ENCODE measurements at places on chromosomes 5 and 9.

DNA sequence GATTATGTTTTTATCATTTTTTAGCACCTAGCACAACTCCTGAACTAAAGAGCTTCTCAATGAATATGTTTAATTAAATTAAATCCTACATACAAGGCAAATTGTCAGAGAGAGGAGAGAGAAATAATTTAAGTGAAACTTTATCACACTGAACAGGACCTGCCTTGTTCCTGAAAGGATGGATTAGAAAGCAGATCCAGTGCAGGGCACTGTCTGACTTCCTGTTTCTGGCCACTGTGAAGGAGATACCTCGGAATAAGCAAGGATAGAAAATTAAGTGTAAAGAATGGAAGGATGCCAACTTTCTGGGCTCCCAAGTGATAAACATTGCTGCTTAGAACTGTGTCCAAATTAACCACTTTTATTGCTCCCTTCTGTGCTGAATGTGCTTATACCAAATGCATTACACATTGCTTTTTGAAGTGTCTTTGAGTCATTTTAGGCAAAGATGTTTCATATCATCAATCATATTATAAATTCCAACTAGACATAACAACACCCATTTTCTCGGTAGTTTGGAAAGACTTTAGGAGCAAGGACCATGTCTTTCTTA is 89.1 kb upstream of the SPDL1 start:
- DNase-seq = no peak

DNA sequence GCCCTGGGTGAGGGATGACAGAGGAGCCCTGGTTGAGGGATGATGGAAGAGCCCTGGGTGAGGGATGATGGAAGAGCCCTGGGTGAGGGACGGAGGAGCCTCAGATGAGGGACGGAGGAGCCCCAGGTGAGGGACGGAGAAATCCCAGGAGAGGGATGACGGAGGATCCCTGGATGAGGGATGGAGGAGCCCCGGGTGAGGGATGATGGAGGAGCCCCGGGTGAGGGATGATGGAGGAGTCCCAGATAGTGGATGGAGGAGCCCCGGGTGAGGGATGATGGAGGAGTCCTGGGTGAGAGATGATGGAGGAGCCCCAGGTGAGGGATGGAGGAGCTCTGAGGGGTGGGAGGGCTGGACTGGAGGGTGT is 10.9 kb downstream of the PHF2 start:
- no peak for DNase-seq

- DNase-seq = no peak
Measured at GRCh38 chr5:160105686-160106360, 13.4 kb downstream of the PWWP2A start.

- no peak for DNase-seq
Measured at GRCh38 chr5:127002390-127002789, 28.0 kb downstream of the MARCHF3 start.

DNA sequence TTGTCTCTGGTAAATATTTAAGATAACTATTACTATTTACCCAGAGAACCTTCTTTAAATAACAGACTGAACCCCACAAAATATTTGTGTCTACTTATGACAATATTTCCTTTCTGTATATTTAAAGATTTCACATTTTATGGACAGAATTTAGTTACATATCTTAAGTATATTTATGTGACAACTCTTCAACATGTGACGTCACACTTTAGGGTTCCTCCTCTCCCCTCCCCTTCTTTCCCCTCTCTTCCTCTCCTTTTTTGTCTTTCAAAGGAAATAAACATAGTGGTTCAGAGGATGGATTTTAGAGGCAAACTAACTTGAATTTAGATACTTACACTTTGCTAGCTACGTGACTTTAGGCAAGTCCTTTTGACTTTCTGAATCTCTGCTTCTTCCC is 655.6 kb upstream of the NUDT12 start:
- no peak for DNase-seq

DNA sequence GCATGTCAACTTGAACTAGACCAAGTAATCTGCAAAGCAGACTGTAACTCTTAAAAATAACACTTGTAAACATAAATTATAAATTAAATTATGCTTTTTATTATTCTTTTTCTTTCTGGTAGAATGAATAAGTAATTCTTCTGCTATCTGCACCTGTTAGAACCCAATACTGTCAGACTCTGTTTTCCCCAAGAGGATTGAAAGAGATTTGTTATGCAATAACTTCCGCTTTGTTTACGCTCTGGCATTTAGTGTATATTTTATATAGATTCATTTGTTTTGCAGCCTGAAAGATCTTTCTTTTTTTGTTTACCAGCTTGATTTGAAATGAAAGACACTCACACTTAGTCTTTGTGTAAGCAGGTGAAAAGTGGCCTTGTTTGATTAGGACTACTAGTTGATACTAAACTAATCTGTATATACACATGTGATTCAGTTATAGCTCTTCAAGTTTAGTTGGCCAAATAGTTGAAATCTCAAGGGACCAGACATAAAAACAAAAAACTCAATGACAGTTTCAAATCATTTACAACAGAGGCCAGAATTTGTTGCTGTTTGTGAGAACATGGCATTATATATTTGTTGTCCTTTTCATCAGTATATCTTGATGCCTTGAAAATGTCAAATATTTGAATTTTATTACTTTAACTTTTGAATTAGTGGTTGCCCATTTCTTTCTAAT is 155.8 kb downstream of the PBX3 start:
- DNase-seq = no peak

- DNase-seq = no peak
Measured at GRCh38 chr9:118829334-118829733, 539.9 kb downstream of the BRINP1 start.

- DNase-seq = no peak
Measured at GRCh38 chr5:41951224-41951623, 26.1 kb downstream of the FBXO4 start.

- DNase-seq = no peak
Measured at GRCh38 chr5:172594867-172595466, 46.1 kb upstream of the NEURL1B start.

DNA sequence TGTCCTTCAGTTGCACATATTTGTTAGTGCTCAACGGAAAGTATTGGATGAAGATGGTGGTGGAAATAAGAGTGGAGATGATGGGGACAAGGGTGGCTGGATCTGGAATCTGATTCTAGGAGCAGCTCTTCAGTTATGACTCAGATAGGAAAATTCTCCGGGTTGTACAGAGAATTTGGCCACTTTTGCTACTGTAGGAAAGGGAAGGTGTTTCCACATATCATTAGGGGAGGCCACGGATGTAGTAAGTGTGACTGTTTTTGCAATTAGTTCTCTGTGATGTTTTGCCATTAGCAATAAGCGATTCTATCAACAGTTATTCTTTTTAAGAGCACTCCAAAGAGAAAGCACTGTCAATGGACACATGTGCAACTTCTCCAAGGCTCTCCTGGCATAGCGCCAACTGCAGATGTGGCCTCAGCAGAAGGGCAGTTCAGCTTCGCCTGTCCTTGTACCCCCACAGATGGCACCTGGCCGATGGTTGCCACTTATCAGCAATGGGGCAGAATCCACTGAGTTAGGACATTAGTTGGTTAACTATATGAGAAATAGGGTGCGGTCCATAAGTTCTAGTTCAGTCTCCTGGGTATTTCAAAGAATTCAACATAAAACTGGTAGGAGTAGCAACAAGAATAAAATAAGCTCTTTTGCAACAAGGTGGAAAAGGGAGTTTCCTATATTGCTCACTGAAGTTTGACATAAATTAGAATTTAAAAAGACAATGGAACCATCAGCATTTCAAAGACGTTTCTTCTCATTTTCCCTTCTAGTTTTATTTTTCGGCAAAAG is 96.3 kb downstream of the ARSB start:
- DNase-seq = no peak

GRCh38 chr9:114096866-114097612 is 2.1 kb downstream of the KIF12 start:
- DNase-seq = no peak

DNA sequence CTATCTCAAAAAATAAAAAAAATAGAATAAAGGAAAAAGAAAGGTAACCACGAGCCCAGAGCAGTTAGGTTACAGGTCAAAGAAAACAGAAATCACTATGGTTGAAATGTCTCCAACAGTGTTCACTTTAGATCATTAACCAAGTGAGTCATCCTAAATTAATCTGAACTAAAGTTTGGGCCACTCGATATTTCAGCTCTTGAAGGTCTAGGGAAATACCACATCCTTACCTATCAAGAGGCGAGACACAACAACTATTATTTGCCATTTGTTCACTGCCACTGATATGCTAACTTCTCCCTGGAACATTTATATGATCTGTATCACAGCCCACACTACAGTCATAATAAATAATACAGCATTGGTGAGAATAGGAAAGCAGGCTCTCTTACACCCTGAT is 111.3 kb upstream of the NR5A1 start:
- DNase-seq = no peak

DNA sequence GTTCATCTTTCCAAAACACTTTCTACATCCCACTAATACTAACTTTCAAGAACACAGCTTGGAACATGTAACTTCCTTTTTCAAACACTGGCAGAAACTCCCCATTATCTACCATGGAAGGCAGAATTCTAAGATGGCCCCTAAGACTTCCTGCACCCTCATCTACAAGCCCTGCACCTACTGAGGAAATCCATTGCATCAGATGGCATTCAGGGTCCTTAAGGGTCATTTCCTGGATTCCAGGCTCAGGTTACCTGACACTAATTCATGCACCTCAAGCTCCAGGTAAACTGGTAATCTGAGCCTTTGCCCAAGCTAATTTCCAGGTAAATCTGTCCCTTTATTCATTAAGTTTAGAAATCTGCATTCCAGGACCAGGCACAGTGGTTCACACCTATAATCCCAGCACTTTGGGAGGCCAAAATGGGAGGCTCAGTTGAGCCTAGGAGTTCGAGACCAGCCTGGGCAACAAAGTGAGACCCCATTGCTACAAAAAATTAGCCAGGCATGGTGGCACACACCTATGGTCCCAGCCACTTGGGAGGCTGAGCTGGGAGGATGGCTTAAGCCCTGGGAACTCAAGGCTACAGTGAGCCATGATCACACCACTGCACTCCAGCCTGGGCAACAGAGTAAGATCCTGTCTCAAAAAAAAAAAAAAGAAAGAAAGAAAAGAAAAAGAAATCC is 91.6 kb downstream of the NFIB start:
- no peak for DNase-seq

GRCh38 chr5:132267166-132267739 is 9.8 kb downstream of the PDLIM4 start:
- no peak for DNase-seq

DNA sequence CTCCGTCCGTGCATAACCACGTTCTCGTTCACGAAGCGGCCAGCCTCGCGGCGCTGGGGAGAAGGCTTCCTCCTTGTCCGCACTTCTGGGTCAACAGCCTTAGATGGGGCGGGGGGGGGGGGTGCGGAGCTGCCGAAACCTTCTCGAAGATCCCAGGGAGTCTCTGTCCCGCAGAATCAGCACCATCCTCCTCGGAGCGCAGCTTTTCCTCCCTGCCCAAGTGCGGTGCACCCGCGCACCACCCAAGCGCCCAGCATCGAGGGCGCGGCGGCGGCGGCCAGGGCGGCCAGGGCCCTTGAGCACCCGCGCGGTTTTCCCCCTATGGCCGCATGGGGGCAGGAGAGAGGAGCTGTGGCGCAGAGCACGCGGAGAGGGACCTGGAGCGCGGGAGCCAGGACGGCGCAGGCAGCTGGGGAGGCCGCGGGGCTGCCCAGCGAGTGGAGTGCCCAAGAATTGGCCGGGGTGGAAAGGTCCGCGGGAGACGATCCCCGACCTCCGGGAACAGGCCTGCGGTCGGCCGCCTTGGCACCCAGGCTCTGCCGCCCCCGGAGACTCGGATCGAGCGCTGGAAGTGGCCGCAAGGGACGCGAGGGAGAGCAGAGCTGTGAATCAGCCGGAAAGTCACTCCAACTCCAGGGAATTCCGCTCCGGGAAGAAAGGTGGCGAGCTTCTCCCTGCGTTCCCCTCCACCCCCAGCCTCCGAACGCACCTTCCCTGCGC is 43.1 kb downstream of the TMEM174 start:
- no peak for DNase-seq

DNA sequence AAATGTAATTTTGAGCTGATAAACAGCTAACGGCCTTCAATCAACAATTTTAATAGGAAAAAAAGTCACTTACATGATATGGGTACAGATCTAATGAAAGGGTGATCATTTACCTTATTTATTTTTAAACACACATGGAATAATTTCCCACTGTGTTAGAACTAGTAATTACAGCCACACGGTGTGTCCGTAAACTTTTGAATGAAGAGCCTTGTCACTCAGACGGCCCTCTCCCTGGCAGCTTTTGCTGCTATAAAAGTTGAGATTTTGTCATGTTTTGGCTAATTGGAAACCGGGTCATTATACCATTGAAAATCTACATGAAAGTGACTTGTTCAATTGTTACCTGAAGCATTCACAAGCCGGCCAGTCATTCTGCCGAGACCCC is 15.7 kb downstream of the CFAP77 start:
- DNase-seq = no peak

- no peak for DNase-seq
Measured at GRCh38 chr5:6656680-6657079, 23.4 kb downstream of the SRD5A1 start.

- DNase-seq = no peak
Measured at GRCh38 chr9:117462861-117463260, 48.0 kb upstream of the ASTN2 start.

DNA sequence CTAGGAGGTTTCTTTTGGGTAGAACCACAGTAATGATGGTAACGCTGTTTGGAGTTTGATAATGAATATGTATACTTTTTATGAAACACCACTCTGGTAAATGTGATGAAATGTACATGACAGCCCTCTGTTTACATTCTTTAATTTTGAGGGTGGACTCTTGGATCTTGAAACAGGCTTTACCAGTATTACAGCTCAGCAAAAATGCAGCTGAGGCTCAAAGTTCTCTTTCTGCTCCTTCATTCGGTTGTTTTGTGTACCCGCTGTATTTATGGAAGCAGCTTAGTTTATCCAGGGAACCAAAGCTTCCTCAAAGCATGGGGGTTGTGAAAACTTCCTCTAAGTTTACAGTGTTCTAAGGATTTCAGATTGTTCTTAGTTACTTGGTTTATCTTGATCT is 11.1 kb downstream of the GAPVD1 start:
- no peak for DNase-seq

DNA sequence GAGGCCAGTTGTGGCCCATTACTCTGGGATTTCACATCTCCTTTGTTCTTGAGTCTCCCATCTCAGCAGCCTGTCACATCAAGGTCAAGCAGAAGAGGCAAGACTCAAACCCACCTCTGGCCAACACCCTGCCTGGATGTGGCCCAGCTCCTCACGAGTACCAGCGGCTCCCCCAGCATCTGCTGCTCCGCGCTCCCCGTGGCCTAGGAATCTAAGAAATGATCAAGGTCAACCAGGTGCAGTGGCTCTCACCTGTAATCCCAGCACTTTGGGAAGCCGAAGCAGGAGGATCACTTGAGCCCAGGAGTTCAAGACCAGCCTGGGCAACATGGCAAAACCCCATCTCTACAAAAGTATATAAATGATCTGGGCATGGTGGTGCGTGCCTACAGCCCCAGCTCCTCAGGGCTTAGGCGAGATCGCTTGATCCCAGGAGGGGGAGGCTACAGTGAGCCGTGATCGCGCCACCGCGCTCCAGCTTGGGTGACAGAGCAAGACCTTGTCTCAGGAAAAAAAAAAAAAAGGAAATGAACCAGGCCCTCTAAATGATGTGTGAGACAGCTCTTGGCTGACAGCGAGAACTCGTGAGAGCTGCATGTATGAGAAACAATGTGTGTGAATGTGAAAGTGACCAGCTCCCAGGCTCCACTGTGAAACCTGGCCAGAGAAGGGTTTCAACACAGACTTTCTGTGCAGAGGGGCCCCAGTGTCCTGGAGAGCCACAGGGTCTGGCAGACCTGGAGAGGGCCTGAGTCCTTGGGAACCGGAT is 61.6 kb upstream of the ANGPTL2 start:
- no peak for DNase-seq
